ENCODE measurements at places on chromosomes 7 and 10. TPM values are rescaled to one million over a fixed set of nuclear protein-coding genes. Genes with fewer than 3 reads are reported as not detected.

DNA sequence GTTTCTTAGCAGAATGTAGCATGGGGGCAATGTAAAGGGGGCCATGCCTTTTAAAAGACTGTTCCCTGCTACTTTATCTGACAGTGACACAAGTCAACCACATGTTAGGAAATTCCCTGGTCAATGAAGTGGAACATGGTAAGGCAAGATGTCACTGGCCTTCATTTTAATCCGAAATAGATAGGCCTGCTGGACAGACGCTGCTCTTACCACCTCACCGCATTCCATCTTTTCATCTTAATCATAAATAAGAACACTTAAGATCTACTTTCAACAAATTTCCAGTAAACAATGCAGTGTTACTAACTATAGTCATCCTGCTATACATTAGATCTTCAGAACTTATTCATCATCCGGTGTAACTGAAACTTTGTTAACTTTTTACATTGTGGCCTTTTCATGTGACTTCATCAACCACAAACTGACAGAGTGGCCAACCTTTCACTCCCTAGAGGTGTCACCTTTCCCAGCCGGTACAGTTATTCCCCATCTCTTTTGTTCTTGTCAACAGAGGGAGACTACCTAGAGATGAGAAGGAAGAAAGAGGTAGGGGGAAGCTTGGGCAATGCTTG lies 15.6 kb downstream of the ASB4 start:
- H3K4me3 ChIP-seq: no peak overlapping the region
- peaks cover 24% of the 10 kb centered on the region for H3K4me1 ChIP-seq
- H3K27me3 ChIP-seq: peaks cover 13% of the 10 kb centered on the region
- H3K27ac ChIP-seq: peak overlapping the region; percentile 36

GRCh38 chr7:130400120-130400572 lies 19.9 kb downstream of the CPA1 start:
- H3K36me3 ChIP-seq: peaks cover 18% of the 10 kb centered on the region
- H3K4me1 ChIP-seq: no peaks in the 10 kb centered on the region
- no peak for DNase-seq
- H3K27ac ChIP-seq: no peak overlapping the region
- no peak overlapping the region for H3K4me3 ChIP-seq

DNA sequence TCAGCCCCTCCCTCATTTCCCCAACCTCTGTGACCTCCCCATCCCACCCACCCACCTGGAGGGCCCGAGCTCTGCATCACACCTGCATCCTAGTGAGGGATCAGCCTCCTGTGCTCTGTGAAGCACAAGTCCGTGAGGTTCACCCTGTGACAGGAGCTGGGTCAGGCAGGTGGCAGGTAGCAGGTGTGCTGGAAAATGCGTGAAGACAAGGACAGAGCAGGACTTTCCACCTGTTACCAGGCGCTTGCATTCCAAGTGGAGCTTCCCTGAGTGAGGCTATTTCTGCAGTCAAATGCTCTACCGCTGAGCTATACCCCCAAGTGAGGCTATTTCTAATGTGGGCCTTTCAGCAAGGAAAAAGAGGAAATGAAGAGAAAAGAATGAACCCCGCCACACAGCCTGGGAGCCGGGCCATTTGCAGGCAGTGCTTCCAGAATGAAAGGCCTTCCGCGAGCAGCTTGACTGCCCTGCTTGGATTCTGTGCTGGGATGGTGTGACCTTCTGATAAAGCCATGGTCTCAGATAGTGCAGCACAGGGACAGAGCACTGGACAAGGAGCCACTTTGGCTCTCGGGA lies 13.3 kb upstream of the CPXM2 start:
- DNase-seq: no peak
- H3K27me3 ChIP-seq: peaks cover 8% of the 10 kb centered on the region
- no peaks in the 10 kb centered on the region for H3K36me3 ChIP-seq
- no peak overlapping the region for H3K4me3 ChIP-seq
- H3K27ac ChIP-seq: no peak overlapping the region

- DNase-seq: no peak
- no peaks in the 10 kb centered on the region for H3K27me3 ChIP-seq
- H3K4me1 ChIP-seq: no peaks in the 10 kb centered on the region
- no peak overlapping the region for H3K27ac ChIP-seq
- H3K4me3 ChIP-seq: no peak overlapping the region
Observed at GRCh38 chr10:95604630-95605029, 43.5 kb upstream of the SORBS1 start.

GRCh38 chr7:102125127-102125596 lies 161.5 kb upstream of the SH2B2 start:
- peaks cover 10% of the 10 kb centered on the region for H3K4me1 ChIP-seq
- no peak overlapping the region for H3K4me3 ChIP-seq
- H3K27me3 ChIP-seq: no peaks in the 10 kb centered on the region
- H3K27ac ChIP-seq: no peak overlapping the region

- H3K27me3 ChIP-seq: peaks cover 80% of the 10 kb centered on the region
- DNase-seq: no peak
- peaks cover 13% of the 10 kb centered on the region for H3K4me1 ChIP-seq
- no peaks in the 10 kb centered on the region for H3K36me3 ChIP-seq
- no peak overlapping the region for H3K27ac ChIP-seq
Observed at GRCh38 chr7:27212497-27213432, 12.9 kb upstream of the HOXA13 start.

DNA sequence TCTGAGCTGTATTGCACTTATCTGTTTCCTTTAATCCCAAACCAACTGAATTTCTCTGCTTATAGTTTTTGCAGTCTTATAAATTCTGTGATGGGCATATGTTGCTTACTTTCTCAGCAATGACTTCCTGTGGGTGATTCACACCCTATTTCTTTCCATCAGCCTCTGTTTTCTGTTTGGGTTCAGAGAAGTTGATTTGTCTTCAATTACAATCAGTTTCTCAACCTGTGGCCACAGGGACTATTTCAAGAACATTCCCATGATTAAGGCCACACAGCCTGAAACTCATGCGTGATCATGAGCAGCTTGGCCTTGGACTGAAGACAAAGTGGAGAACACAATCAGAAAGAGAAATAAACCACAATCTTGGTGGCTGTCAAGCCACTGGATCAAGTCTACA lies 1174.6 kb upstream of the C7orf33 start:
- no peak for DNase-seq
- H3K36me3 ChIP-seq: no peaks in the 10 kb centered on the region
- no peaks in the 10 kb centered on the region for H3K4me1 ChIP-seq
- H3K4me3 ChIP-seq: no peak overlapping the region
- no peaks in the 10 kb centered on the region for H3K27me3 ChIP-seq

GRCh38 chr10:22342421-22342820 lies 2.9 kb upstream of the SPAG6 start:
- no peak for DNase-seq
- H3K27ac ChIP-seq: no peak overlapping the region
- peaks cover 60% of the 10 kb centered on the region for H3K27me3 ChIP-seq
- peaks cover 23% of the 10 kb centered on the region for H3K4me1 ChIP-seq
- no peak overlapping the region for H3K4me3 ChIP-seq

- no peak overlapping the region for H3K4me3 ChIP-seq
- peaks cover 68% of the 10 kb centered on the region for H3K4me1 ChIP-seq
- H3K36me3 ChIP-seq: peaks cover 9% of the 10 kb centered on the region
- no peaks in the 10 kb centered on the region for H3K27me3 ChIP-seq
- no peak for DNase-seq
- no peak overlapping the region for H3K27ac ChIP-seq
Observed at GRCh38 chr7:37415629-37416028, 33.0 kb downstream of the ELMO1 start.

GRCh38 chr10:32929634-32930033 lies 28.4 kb downstream of the ITGB1 start:
- peaks cover 44% of the 10 kb centered on the region for H3K36me3 ChIP-seq
- H3K4me3 ChIP-seq: no peak overlapping the region

- no peak overlapping the region for H3K4me3 ChIP-seq
- H3K27ac ChIP-seq: no peak overlapping the region
- no peaks in the 10 kb centered on the region for H3K36me3 ChIP-seq
Observed at GRCh38 chr7:6277476-6277875, 5.1 kb upstream of the CYTH3 start.

- no peak for DNase-seq
- H3K27me3 ChIP-seq: no peaks in the 10 kb centered on the region
- no peak overlapping the region for H3K4me3 ChIP-seq
- no peak overlapping the region for H3K27ac ChIP-seq
- H3K4me1 ChIP-seq: no peaks in the 10 kb centered on the region
Observed at GRCh38 chr10:115772606-115773005, 500.4 kb downstream of the GFRA1 start.

DNA sequence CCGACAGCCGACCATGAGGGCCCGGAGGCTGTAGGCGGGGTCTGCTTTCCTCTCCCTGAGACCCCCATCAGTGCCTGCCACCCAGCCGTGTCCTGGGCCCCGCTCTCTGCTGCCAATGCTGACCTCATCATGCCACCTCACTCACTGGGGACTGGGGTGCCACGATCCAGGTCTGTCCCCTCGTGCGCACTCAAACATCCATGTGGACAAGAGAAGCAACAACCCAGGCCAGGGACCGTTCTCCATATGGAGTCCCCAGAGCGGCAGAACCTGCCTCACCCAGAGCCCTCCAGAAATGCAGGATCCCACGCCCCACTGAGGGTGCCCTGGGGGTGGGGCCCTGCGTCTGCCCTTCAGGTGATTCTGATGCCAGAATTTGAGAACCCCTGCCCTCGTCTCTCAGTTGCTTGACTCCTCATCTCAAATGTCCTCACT lies 210.0 kb upstream of the PPP2R2D start:
- H3K36me3 ChIP-seq: no peaks in the 10 kb centered on the region
- no peak for DNase-seq
- no peak overlapping the region for H3K27ac ChIP-seq
- peaks cover 3% of the 10 kb centered on the region for H3K27me3 ChIP-seq
- no peak overlapping the region for H3K4me3 ChIP-seq
- H3K4me1 ChIP-seq: no peaks in the 10 kb centered on the region

DNA sequence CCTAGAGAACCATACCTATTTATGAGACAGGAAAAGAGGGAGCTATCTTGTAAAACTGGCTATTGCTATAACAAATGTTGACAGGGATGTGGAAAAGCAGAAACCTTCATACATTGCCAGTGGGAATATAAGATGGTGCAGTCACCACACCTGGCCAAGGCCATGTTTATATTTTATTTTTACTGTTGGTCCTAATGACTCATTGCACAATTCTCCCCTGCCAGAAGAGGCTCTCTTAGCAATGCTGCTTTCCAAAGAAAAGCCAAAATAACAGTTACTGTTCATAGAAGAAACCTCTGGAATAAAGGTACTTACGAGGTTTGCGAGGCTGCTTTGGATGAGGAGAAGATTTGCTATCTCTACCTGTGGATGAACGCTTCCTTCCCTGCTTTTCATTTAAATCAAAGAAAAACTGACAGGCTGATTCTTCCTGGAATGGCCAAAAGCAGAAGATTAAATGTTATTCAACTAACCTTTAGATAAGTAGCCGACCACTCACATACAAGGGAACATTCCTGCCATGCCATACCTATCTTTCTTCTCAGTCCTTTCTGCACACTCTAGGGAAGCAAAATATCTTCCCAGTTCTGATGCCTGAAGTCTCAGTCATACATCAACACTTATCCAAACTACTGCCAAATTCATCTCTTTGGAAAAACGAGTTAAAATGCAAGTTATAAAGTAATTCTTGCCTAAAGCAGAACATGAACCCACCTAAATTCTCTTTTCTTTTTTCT lies 16.3 kb upstream of the CHUK start:
- H3K4me1 ChIP-seq: peaks cover 5% of the 10 kb centered on the region
- no peak for DNase-seq
- no peaks in the 10 kb centered on the region for H3K27me3 ChIP-seq
- peaks cover 38% of the 10 kb centered on the region for H3K36me3 ChIP-seq

- DNase-seq: no peak
- H3K27me3 ChIP-seq: peaks cover 15% of the 10 kb centered on the region
- H3K4me3 ChIP-seq: no peak overlapping the region
- peaks cover 12% of the 10 kb centered on the region for H3K4me1 ChIP-seq
- no peaks in the 10 kb centered on the region for H3K36me3 ChIP-seq
Observed at GRCh38 chr7:41873741-41874140, 170.9 kb upstream of the INHBA start.

DNA sequence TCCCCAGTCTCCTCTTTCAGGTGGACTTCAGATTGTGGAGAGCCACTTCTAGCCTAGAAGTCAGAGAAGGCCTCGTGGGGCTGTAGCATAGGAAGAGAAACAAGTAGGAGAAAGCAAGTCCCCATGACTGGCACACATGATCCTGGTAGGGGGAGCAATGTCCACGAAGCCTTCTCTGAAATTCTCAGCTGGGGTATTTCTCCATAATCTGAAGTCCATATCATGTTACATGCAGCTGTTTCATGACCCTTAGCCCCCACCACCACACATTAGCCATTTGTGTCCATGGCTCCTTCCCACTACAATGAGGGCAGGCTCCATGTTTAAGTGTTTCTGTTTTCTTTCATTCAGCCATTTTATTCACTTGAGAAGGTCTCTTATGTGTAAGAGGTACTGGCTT lies 43.2 kb downstream of the LAMB4 start:
- H3K27me3 ChIP-seq: peaks cover 5% of the 10 kb centered on the region
- no peak overlapping the region for H3K27ac ChIP-seq
- no peaks in the 10 kb centered on the region for H3K36me3 ChIP-seq
- H3K4me1 ChIP-seq: no peaks in the 10 kb centered on the region
- no peak overlapping the region for H3K4me3 ChIP-seq
- DNase-seq: no peak

GRCh38 chr7:19572566-19572965 lies 136.3 kb downstream of the POLR1F start:
- DNase-seq: no peak
- no peaks in the 10 kb centered on the region for H3K27me3 ChIP-seq
- no peaks in the 10 kb centered on the region for H3K4me1 ChIP-seq
- H3K27ac ChIP-seq: no peak overlapping the region
- H3K4me3 ChIP-seq: no peak overlapping the region

- H3K4me3 ChIP-seq: no peak overlapping the region
- H3K4me1 ChIP-seq: no peaks in the 10 kb centered on the region
- H3K36me3 ChIP-seq: no peaks in the 10 kb centered on the region
- H3K27me3 ChIP-seq: peaks cover 2% of the 10 kb centered on the region
- H3K27ac ChIP-seq: no peak overlapping the region
- DNase-seq: no peak
Observed at GRCh38 chr7:22200238-22200637, 156.7 kb downstream of the RAPGEF5 start.

DNA sequence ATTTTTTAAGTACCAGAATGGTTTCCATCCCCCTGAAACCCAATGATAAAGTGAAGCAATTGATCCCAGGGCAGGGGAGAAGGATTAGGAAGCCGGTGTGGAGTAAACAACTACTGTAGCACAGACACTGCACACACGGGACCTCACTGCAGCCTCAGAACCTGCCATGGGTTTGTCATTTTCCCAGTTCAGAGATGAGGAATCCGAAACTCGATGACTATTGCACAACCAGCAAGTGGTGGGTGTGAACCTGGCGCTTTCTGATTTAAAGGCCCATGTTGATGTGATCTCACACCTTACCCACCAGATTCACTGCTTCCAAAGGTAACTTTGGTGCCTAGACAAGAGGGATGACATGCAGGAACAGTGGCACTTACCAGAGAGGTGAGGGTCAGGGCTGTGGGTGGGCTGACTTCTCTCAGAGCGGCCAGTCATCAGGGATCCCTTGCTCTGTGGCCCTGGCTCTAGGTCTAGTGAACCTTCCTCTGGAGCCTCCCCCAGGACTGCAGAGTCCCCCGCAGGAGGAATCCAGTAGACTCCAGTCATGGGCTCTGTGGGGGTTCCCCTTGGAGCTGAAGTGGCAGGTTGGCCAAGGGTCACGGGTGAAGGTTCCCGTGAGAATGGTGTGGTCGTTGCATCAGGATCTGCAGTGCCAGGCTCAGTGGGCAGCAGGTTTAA lies 62.8 kb downstream of the PKD1L1 start:
- no peaks in the 10 kb centered on the region for H3K27me3 ChIP-seq
- peaks cover 4% of the 10 kb centered on the region for H3K4me1 ChIP-seq
- peak; percentile 63 for DNase-seq
- no peaks in the 10 kb centered on the region for H3K36me3 ChIP-seq

PNLIP gene
- not detected for total RNA-seq

IDI2 gene
- total RNA-seq: not detected

ADIRF gene
- not detected for total RNA-seq

MYL7 gene
- total RNA-seq: not detected

ELFN1 gene
- 0.12 TPM for total RNA-seq

ZPBP gene
- not detected for total RNA-seq

SPDYE5 gene
- not detected for total RNA-seq

LOXL4 gene
- not detected for total RNA-seq

CASD1 gene
- total RNA-seq: 11.5 TPM

Data from activated CD4-positive, alpha-beta memory T cell treated with anti-CD3 and anti-CD28 coated beads for 36 hours (primary cell).